ENCODE measurements at places on chromosomes 16 and 17.

GRCh38 chr16:57937861-57938260 is 33.1 kb downstream of the CNGB1 start:
- DNase-seq: no peak

GRCh38 chr17:418421-418751 is 65.8 kb upstream of the RPH3AL start:
- DNase-seq: no peak

GRCh38 chr17:76873856-76874255 is 5.7 kb downstream of the MGAT5B start:
- no peak for DNase-seq

- no peak for DNase-seq
Measured at GRCh38 chr17:1773696-1774181, 11.9 kb downstream of the SERPINF1 start.

DNA sequence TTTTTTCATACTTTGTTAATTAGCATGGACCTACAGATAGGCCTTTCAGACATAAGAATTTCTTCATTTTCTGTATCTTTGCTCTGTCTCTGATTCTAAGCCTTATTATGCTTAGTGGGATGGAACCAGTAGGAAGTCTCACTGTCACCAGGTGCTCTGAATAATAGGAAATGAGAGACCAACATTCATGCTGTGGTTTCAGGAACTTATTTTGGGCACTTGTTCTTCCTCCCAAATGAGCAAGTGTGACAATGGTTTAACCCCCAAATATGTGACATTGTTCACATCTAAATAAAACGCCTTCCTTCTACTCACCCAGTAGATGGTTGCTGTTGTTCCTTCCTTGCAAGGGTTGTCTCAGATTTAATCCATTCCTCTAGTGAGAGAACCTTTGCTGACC is 100.2 kb downstream of the SYCE1L start:
- DNase-seq: no peak

DNA sequence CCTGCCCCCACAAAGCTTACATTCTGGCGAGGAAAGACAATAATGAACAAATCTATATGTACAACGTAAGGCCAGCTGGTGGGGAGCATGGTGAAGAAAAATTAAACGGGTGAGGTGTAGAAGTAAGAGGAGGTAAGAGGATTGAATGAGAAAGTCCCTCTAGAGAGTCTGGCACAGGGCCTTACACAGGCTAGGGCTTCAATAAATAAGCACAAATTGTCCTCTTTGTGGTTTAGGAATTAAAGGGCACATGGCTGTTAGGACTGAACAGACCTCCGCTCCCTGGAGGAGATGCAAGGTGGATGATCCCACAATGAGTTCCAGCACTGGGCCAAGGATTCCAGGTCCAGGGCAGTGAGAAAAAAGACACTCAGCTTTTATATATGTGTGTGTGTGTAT is 43.1 kb upstream of the HAPSTR1 start:
- no peak for DNase-seq

GRCh38 chr16:9357829-9358228 is 266.4 kb downstream of the HAPSTR1 start:
- no peak for DNase-seq

DNA sequence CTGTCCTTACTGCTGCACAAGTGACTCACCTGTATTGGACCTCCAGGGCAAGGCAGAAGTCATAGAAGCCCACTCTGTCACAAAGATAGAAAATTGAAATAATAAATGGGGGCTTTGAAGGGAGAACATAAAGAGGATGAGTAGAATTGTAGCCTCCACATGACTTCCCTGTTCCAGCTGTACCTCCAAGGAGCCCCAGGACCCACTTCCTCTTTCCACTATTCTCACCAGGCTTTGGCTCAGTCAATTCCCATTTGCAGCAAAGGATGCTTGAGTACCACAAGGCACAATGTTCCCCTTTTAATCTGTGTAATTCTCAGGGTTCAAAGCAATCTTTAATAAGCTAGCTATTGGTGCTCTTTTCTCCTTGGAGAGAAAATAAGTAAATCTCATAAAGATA is 512.1 kb downstream of the TOX3 start:
- no peak for DNase-seq

DNA sequence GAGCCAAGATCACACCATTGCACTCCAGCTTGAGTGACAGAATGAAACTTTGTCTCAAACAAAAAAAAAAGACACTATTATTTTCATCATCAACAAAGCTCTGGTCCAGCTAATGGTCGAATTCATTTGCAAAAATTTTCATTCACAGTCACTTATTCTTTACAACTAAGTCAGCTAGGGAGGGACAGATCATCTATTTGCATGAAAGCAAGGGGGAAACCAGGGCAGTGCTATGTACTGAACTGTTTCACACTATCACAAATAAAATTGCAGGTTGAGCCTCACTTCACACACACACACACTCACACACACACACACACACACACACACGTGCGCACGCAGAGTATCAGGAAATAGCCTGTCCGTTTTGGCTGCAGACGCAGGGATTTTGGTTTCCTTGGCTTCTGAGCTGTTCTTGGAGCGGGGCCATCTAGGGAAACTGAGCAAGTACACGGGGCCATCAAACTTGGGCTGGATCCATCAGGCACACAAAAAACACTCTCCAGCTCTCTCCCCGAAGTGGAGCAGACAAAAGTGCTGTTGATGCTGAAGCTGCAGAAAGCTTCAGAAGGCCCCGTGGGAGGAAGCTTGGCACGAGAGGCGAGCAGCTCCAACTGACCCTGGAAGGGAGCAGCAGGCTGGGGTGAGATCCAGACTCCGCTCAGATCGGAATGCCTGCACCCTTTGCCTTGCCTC is 44.3 kb upstream of the HELZ start:
- no peak for DNase-seq

- no peak for DNase-seq
Measured at GRCh38 chr16:48680881-48681280, 70.9 kb upstream of the N4BP1 start.
